ENCODE measurements at places on chromosomes 1 and 21.

GRCh38 chr1:14794136-14794768 lies 195.8 kb downstream of the KAZN start:
- DNase-seq, result no peak

- no peak for DNase-seq
Measured at GRCh38 chr1:246214708-246215509, 292.2 kb downstream of the SMYD3 start.

GRCh38 chr21:30579346-30579745 lies 10.9 kb downstream of the KRTAP22-2 start:
- DNase-seq, result no peak

DNA sequence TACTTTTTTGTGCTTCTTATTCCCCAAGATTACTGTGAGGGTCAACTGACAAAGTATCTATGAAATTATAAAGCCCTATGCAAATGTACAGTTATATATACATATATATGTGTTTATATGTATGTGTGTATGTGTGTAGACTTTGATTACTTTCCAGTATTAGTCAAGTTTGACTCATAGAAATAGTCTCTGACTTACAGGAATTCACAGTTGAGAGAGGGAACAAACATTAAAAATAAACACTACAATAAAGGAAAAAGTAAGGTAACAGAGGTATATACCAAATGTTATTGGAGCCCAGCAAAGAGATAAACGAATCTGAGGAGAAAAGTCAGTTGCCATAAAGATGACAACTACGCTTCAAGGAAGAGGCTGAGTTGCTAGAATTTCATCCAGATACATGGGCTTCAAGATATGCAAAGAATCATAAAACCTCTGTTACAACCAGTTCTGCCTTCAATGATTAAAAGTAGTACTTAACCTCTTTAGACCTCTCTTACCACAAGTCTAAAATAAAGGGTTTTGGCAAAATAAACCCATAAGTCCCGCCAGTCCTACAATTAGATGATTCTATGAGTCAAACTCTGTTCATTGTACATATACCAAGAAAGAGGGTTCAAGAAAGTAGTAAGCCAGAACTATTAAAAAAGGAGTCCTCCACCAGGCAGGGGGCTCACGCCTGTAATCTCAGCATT lies 7.2 kb downstream of the IFT25 start:
- DNase-seq, result no peak

GRCh38 chr1:62988867-62989266 lies 204.9 kb downstream of the ATG4C start:
- no peak for DNase-seq

All from stimulated activated CD4-positive, alpha-beta T cell treated with anti-CD3 and anti-CD28 coated beads, Interleukin-1b, Interleukin-23, amount 100 ng/mL, for 1 hour (primary cell).